ENCODE measurements at places on chromosomes 16 and 17.

DNA sequence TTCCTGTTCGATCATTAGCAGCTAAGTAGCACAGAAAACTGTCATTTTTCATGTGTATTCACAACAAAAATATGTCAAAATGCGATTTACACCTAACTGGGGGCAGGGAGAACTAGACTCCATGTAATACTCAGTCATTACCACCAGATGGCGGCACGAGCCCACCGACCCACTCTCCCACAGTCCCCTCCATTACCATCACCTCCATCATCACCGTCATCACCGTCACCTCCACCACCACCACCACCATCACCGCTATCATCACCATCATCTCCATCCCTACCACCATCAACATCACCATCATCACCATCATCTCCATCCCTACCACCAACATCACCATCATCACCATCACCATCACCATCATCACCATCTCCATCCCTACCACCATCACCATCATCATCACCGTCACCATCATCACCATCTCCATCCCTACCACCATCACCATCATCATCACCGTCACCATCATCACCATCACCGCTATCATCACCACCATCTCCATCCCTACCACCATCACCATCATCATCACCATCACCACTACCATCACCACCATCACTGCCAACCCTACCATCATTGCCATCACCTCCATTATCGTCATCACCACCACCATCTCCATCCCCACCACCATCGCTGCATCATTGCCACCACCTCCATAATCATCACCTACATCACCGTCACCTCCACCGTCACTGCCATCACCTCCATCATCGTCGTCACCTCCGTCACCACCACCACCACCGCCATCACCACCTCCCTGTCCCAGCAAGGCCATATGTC is 14.4 kb downstream of the NDUFAF8 start:
- DNase-seq: peak; percentile 52

- DNase-seq: no peak
Observed at GRCh38 chr17:17884391-17885357, 47.9 kb upstream of the SREBF1 start.

GRCh38 chr16:10940501-10941079 is 1.7 kb downstream of the DEXI start:
- no peak for DNase-seq

DNA sequence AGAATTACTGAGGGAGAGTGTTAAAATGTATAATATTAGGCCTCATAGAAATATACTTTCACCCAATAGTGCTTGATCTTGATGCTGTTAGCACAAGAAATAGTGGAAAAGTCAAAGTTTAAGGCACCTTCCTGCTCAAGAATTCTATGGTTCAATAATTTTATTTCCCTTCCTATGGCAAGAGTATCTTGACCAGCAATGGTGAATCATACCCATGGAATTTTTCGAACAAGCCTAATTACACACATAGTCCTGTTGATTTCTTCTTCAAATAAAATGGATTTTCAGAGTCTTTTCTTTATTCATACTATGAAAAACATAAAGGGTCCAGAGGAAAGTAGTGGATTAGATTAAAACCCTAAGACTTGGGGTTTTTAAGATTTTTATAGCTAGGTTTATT is 810.6 kb downstream of the CDH11 start:
- DNase-seq: no peak

- no peak for DNase-seq
Observed at GRCh38 chr16:491220-491919, 36.1 kb upstream of the CAPN15 start.

DNA sequence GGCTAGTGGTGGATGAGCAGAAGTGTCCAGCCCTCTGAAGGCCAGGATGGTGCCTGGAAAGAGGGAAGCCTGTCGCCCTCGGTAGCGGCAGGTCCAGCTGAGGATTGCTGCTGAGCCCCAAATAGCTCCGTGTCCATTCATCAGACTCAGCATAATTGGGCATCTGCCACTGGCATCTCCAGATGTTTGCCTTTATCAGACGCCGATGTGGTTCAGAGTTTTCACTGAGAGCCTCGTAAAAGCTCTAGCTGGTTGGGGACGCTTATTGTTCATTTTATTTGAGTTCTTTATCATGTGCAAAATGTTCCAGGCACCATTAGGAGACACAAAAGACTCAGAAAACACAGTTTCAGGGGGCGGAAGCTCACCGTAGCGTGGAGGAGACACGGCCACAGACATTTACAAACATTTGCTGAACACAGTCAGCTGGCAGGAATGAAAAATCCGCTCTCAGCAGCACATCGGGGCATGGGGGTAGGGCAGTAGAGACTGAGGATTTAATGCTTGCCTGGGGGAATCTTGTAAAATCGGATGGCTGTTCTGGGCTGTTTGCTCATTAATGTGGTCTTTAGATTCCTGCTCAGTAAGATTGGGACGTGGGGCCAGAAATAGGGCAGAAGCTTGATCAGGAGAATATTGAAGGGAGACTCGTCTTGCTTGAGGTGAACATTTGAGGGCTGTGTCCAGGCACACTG is 41.7 kb downstream of the SMPD3 start:
- no peak for DNase-seq

GRCh38 chr17:44258811-44259351 is 9.1 kb downstream of the SLC4A1 start:
- no peak for DNase-seq

DNA sequence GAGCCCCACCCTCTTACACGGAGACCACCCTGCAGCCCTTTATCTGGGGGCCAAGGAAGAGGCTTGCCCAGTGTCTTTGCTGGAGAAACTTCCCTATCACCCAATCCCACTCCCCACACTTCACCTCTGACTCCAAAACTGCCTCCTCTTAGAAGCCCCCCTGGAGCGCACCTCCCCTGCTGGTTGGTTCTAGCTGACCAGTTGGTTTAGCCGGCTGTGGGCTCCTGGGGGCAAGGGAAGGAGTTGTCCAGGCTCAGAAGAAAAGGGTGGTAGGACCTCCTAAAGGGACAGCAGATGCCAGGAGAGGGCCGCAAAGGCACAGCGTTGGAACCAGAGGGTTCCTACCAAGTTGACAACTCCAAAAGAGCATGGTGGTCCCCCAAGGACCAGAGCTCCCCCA is 2.0 kb downstream of the BCAR1 start:
- no peak for DNase-seq
